ENCODE measurements at places on chromosomes 4 and X.

GRCh38 chrX:118126286-118126685, 9.7 kb upstream of the KLHL13 start:
- DNase-seq: no peak

GRCh38 chrX:68693481-68694434, 46.3 kb downstream of the STARD8 start:
- peak; percentile 17 for DNase-seq

- DNase-seq: no peak
These were observed 106.7 kb upstream of the TTC29 start for GRCh38 chr4:147052361-147052760.

GRCh38 chrX:105315248-105315647, 94.8 kb upstream of the TEX13A start:
- no peak for DNase-seq

DNA sequence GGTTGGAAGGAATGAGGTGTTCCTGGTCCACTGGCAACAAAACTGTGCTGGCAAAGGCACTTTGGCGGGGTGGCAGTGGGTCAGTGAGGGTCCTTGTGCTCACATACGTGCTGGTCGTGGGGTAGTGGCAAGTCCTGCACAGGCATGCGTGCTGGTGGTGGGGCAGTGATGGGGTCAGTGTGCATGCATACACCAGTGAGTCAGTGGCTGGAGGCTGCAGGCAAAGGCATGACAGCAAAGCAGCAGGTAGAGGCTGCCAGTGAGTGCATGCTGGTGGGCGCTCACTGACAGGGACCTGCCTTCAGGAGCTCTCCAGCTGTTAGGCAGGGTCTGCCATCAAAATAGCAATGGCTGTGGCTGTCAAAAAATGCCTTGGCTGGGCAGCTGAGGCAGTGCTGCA, 42.1 kb downstream of the TMPRSS11E start:
- no peak for DNase-seq

- no peak for DNase-seq
These were observed 17.3 kb upstream of the UVSSA start for GRCh38 chr4:1329408-1330371.

GRCh38 chr4:85411386-85411785, 63.6 kb upstream of the ARHGAP24 start:
- DNase-seq: no peak

- DNase-seq: no peak
These were observed 50.2 kb downstream of the DDX3X start for GRCh38 chrX:41384051-41384705.

Measured in SK-N-DZ (cell line).